ENCODE measurements at places on chromosomes 3 and 15.

- no peak for DNase-seq
Observed at GRCh38 chr15:52016316-52016715, 2.7 kb upstream of the MAPK6 start.

DNA sequence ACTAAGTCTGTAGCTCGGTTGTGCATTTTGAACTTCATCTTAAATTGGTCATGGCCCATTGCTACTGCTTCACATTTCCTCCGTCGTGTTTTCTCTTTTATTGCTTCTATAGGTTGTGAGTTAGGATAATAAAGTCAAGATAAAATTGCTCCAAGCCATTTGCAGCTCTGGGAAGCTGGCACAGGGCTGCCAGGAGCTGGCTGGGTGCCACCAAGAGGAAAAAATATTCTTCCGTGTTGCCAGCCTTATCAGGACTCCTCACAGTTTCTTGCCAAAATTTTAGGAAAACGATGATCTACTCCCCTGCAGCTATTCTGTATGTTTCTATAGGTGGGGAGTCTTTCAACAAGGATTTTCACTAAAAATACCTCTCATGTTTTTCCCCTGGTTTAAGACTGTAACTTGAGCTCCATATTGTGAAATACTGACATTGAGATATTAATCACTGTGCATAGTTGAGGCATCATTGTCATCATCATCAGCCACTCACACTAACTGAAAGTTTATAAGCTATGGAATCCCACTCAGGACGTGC, 55.4 kb upstream of the PIAS1 start:
- DNase-seq: no peak

DNA sequence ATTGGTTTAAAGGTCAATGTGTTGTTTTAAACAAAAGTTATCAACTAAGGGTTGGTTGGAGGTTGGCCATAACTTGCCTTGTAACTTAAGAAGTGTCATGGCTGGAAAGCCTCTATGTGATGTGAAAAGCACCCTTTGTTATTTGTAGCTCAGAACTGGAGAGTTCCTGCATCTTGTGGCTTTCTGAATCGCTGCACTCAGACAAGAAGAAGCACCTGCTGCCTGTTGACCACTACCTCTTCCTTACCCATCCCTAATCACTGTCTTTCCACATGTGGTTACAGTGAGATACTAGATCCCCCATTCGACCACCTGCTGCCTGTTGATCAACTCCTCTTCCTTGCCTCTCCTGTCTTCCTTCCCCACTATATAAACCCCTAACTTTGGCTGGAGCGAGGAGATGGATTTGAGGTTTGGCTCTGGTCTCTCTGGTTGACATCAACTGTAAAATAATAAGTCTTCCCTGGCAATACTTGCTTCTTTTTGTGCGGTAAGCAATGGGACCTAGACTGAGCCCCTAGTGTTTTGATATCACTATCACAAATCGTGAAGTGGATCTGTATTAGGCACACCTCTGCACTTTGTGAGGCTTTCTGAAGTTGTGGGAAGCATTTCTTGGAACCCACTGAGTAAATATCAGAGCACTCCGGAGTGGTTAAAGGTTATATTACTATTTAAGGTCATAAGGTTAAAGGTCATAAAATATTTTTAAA, 13.8 kb downstream of the RPL39L start:
- DNase-seq: no peak

DNA sequence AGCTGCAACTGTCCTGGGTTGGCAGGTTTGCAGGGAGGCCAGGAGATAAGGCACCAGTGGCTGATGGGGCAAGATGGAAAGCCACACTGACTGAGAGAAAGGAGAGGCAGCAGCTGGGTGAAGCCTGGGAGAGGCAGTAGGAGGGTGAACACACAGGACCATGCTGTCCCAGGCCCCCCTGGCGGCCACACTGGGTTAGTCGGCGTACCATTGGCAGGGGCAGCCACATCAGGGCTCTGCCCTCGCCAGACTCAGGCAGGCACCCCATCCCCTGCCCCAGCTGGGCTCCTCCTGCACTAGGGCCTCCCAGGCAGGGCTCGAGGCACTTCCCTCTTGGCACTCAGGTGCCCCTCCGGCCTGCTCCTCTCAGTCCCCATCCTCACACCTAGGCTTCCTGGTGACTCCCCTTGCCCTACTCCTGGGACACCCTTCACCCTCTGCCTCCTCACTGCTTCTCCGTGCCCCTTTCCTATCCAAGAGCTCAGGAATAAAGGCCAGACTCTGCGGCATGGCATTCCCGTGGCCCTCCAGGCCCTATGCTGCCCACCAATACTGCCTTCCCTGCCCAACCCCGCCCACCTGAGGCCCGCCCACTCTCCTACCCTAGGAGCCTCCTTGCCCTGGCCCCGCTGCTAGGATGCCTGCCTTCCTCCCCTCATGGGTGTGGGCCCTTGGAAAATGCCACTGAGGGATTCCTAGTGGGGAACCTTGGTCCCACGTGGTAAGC, 28.7 kb upstream of the DUSP7 start:
- DNase-seq: peak; percentile 44

DNA sequence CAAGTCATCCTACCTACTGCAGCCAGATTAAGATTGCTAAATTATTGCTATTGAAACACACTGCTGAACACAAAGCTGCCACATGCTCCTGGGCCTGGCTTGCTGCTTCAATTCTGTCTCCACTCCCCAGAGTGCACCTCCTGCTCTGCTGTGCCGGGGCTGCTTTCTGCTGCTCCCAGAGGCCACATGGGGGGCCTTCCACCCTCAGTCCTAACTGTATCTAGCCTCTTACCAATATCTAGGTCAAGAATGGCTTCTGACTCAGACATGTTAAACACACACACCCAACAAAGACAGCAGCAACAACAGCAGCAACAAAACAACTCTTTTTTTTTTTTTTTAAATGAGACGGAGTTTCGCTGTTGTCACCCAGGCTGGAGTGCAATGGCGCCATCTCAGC, 33.0 kb downstream of the MYZAP start:
- DNase-seq: no peak

- no peak for DNase-seq
Observed at GRCh38 chr15:75672646-75673425, 25.1 kb downstream of the SNX33 start.

DNA sequence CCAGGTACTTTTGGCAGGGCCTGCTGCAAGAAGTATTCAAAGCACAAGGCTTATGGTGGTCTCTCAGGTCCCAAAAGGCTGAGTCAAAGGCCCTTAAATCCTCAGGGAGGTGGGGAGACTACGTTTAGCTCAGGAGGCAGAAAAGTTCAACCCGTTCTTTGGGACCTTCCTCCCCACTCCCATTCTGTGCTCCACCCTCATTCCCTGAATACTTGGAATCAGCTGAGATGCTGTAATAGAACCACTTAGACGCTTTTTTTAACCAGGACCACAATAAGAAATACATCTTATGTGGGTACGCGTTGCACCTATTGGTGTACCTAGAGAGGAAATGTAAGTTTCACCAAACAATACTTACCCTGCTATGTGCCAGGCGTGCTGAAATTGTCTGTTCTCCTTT, 58.0 kb downstream of the FAM174B start:
- DNase-seq: no peak

DNA sequence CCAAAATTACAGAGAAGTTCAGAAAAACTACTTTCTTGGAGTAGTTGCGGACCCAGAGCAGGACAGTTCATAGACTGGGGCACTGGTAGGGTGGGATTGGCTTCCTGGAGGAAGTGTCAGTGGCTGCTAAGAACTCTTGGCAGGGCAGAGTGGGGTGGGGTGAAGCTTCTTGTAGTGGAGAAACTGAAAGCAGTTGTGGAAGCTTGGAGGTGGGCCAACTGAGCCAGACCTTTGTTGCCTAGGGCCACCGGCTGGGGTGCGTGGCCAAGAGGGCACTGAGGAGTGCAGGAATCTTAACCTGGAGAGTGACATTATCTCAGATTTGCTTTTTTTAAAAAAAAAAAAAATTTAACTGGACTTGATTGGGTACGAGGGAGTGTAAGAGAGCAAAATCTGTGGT, 3.1 kb downstream of the KAT2B start:
- DNase-seq: no peak

GRCh38 chr3:132404276-132404675, 13.0 kb upstream of the DNAJC13 start:
- DNase-seq: no peak

DNA sequence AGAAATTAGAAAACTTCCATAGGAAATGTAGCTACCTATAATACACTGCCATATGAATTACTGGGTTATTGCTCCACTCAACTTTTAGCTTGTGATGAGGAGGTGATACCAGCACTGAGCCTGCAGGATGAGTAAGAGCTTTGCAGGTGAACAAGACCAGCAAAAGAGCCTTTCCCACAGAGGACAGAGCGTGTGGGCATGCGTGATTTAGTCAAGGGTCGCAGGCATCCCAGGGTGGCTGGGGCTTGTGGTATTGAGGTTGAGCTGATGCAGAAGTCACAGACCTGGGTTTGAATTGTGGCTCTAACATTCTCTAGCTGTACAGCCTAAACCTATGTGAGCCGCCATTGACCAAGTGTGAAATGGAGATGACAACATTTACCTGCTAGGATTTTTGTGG, 5.6 kb downstream of the NRROS start:
- no peak for DNase-seq

DNA sequence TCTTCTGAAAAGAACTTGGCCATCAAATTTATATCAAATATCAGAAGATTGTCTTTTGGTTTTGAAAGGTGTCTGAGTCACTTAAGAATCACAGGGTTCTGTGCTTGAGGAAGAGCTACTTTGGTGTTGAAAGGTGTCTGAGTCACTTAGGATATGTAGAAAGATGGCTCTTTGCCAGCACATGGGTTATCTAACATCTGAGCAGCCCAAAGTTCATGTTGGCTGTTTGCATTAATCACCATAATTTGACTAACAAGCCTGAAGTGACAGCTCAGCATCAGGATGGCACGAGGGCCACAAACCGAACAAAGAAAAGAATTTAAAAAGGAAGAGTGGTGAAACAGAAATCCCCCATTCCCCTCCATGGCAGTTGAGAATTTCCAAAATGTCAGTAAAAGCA, 190.5 kb upstream of the CMC1 start:
- peak; percentile 24 for DNase-seq

- DNase-seq: no peak
Observed at GRCh38 chr15:38560456-38560926, 4.1 kb downstream of the RASGRP1 start.

DNA sequence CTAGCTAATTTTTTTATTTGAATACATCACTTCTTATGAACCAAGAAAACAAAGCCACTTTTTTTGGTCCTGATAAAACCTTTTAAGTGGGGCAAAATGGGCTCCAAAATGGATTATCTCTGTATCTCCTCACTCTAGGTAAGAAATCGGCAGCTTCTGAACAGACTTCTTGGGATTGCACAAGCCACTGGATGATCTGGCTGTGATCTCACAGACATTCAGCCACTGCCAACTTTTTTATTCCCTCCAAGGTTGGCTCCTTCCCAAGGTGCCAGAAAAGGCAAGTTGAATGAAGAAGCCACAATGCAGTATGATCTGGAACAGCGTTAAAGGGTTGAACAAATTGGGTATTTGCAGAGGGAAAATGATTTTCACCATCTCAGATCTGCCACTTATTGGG, 73.2 kb downstream of the PRICKLE2 start:
- no peak for DNase-seq

DNA sequence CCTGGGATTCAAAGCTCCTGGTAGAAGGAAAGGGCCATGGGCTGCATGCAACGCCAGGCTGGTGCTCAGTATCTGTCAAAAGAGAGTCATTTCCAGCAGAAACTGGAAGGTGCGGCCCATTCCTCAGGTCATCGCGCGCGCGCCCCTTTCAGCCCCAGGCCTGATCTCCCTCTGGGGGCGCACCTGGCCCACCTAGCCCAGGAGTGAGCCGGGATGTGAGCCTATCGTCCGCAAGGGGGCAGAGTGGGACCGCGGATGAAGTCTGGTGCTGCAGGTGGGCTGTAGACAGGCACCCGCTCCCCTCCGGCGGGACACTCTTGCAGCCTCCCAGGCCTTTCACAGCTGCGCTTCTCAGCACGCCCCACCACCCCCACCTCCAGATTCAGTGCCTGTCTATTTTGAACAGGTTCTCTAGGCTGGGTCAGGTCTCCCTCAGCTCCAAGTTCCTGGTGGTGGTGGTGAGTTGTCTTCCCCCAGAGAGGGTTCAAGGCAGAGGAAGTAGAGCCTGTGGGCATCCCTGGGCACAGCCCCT, 5.8 kb upstream of the RPL29 start:
- DNase-seq: peak; percentile 95

- DNase-seq: no peak
Observed at GRCh38 chr3:72033666-72034428, 248.9 kb upstream of the PROK2 start.

DNA sequence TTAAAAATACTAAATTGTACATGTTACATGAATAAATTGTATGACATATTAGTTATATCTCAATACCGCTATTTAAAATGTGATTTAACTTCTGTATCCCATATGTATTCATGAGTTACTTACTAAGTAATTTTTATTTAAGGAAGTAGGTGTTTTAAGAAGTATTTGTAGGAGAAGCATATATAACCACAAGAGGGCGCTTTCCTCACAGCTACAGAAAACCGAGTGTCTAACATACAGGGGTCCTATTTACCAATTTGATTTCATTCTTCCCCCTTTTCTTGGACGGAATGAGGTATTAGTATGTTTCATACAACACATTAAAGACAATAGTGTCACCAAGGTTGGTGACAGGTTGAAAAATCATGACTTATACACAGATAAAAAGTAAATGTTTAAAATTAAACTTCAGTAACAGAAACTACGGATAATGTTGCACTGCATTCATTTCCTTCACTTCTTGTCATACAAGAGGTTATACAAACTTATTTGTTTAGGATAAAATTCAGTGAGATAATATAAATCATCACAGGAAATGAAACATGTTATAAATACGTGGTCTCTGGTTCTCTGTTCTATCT, 253.6 kb downstream of the MAGI1 start:
- no peak for DNase-seq

DNA sequence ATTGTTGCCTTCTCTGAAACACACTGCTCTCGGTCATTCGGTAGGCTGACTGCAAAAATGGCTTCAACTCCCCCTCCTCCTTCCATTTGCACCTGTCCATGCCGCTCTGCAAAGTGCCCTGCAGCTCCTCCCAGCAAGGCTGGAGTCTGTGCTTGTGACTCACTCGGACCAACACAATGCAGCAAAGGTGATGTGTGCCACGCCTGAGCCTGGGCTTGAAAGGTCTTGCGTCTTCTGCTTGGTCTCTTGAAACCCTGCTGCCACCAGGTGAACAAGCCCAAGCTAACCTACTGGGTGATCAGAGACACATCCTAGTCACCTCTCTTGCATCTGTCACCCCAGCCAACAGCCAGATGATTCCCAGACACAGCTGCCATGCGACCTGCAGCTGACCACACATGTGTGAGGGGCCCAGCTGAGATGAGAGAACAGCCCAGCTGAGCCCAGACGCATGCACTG, 71.1 kb downstream of the MGLL start:
- no peak for DNase-seq

GRCh38 chr3:49119036-49119435, 1.6 kb downstream of the USP19 start:
- DNase-seq: no peak
